ENCODE measurements at places on chromosomes 16 and 17. TPM values are rescaled to one million over a fixed set of nuclear protein-coding genes. Genes with fewer than 3 reads are reported as not detected.

The YBX2 gene
- 26.8 TPM for total RNA-seq

The ADPRM gene
- total RNA-seq = 7.4 TPM

The MT1G gene
- total RNA-seq = 333 TPM

The KLHL10 gene
- total RNA-seq = 0.14 TPM

The SCNN1B gene
- total RNA-seq = 3.4 TPM

The STAC2 gene
- total RNA-seq = 4.2 TPM

The CCL14 gene
- total RNA-seq = not detected

The BICDL2 gene
- 28.2 TPM for total RNA-seq

The KRTAP17-1 gene
- not detected for total RNA-seq

The PCYT2 gene
- total RNA-seq = 26.3 TPM

The EIF5A gene
- 1,021 TPM for total RNA-seq

The GNG13 gene
- total RNA-seq = 0.34 TPM

The ATAD5 gene
- 25.0 TPM for total RNA-seq

Data from WTC11 (cell line).